Amygdala (tissue), 56 donors: ENCODE measurements at places on chromosomes 16 and 17.

GRCh38 chr17:30812218-30813177, 12.0 kb downstream of the CRLF3 start:
- DNase-seq, result no peak

- DNase-seq, result no peak
These were observed 76.9 kb downstream of the ARHGAP44 start for GRCh38 chr17:12866244-12866643.

DNA sequence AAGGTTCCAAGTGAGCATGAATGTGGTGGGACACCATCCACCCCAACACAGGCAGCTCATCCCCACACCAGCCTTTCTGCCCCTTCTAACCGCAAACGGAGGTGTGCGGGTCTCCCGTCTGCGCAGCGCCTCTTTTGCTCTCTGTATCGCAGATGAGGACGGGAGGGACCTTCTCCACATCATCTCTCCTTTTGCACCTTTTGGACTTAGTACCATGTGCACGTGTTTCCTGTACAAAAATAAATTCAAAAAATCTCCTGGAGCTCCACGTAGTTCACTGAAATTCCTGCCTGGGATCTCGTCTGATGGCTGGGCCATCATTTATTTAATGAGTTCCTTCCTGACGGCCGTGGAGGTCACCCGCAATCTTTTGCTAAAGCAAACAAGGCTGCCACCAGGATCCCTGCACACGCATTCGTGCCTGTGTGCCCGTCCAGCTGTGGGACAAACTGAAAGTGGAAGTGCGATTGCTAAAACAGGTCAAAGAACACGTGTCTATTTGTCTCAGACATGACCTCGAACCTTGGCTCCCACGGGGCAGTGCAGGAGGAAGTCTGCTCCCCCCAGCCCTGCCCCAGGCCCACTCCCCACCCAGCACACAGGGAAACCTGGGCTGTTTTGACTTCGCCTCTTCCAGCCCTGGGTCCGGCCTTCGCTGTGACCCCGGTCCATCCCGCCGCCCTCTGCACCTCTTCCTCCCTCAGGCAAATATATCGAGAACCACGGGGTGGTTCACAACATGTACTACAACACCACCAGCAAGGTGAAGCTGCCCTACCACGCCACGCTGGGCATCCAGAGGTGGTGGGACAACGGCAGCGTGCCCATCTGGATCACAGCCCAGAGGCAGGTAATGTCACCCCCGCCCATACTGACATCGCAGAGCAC, 2.3 kb downstream of the ENPP7 start:
- DNase-seq, result no peak

- DNase-seq, result no peak
These were observed 217.6 kb upstream of the CPHXL start for GRCh38 chr16:75943705-75944514.

DNA sequence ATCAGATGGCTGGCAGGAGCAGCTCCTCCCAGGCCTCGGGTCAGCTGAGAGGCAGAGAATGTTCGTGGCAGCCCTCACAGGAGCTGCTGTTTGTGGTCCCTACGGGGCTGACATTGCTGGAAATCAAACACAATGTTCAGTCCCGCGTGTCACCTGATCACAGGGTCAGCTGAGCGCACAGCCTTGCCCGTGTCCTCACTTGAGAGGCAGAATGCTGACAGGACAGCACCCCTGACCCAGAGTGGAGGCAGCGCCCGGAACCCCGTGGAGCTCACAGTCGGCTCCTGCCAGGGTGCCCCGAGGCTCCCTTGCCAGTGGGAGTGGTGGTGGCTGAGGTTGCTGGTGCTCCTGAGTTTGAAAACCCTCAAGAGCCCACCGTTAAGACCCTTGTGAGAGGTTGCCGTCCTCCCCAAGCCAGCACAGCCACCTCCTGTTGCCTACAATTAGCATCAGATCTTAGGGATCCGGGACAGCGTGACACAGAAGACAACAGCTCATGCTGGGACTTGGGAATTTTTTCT, 3.6 kb upstream of the CHMP6 start:
- no peak for DNase-seq

GRCh38 chr17:5055543-5055942, 20.3 kb upstream of the SLC52A1 start:
- DNase-seq, result no peak

- DNase-seq, result peak; percentile 17
These were observed 10.7 kb downstream of the TBX2 start for GRCh38 chr17:61410141-61411010.

DNA sequence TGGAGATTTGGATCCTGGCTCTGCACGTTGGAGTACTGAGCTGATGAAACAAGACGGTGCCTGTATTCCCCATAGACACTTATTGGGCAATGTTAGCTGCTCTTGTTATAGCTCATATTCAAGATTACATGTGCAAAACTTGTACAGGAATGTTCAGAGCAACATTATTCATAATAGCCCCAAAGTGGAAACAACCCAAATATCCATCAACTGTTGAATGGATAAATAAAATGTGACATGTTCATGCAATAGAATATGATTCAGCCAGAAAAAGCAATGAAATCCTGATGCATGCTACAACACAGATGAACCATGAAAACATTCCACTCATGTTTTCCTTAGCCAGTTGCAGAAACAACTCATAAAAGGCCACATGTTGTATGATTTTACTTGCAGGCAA, 5.7 kb upstream of the SDR42E1 start:
- DNase-seq, result no peak

DNA sequence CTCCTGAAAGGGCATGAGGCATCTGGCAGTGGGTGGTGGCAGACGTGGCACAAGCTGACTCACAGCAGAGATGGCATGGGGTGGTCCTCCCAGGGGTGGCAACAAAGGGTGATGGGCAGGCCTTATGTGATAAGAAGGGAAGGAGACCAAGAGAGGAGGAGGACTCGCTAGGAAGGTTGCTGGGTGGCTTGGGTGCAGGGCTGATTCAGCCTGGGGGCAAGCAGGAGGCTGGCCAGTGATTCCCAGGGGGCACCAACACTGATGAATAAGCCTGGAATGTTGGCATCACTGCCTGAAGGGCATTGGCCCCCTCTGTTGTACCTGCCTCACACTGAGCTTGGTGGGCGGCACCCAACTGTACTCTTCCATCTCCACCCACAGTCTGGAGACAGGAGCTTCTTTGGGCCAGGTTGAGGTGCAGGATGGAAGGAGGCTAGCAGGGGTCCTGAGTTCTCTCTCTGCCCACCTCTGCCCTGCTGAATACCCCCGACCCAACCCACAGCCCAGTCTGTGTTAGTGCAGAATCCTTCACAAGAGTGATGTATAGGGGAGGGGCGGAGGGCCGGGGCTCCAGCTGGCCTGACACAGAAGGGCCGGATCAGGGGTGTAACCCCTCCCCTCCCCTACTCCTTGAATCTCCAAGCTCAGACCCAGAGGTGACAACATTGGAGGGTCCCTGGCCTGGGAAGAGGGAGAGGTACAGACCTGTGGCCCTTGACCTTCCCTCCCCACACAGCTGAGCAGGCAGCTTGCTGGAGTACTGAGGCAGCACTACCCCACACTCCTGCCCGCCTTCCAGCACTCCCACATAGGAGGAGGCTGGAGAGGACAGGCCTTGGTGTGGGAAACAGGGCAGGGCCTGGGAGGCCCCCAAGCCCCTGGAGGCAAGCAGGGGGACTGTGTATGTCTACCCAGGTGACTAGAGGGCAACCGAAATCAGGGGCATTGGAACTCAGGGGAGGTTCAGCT, 2.6 kb downstream of the STAC2 start:
- no peak for DNase-seq

GRCh38 chr17:17190188-17190587, 15.9 kb downstream of the PLD6 start:
- no peak for DNase-seq

GRCh38 chr16:85869785-85870558, 29.0 kb upstream of the IRF8 start:
- DNase-seq, result no peak

- no peak for DNase-seq
These were observed 9.6 kb downstream of the PIK3R6 start for GRCh38 chr17:8857919-8858318.
